ENCODE measurements at places on chromosomes 4 and X.

GRCh38 chrX:150536455-150537116 is 31.8 kb upstream of the MTM1 start:
- DNase-seq: no peak

GRCh38 chr4:30656828-30657227 is 63.3 kb upstream of the PCDH7 start:
- no peak for DNase-seq

- no peak for DNase-seq
These were observed 41.8 kb downstream of the FNIP2 start for GRCh38 chr4:158810487-158811215.

- no peak for DNase-seq
These were observed 1.1 kb downstream of the MOB1B start for GRCh38 chr4:70903291-70903603.

GRCh38 chr4:6439120-6439762 is 33.2 kb downstream of the PPP2R2C start:
- no peak for DNase-seq

DNA sequence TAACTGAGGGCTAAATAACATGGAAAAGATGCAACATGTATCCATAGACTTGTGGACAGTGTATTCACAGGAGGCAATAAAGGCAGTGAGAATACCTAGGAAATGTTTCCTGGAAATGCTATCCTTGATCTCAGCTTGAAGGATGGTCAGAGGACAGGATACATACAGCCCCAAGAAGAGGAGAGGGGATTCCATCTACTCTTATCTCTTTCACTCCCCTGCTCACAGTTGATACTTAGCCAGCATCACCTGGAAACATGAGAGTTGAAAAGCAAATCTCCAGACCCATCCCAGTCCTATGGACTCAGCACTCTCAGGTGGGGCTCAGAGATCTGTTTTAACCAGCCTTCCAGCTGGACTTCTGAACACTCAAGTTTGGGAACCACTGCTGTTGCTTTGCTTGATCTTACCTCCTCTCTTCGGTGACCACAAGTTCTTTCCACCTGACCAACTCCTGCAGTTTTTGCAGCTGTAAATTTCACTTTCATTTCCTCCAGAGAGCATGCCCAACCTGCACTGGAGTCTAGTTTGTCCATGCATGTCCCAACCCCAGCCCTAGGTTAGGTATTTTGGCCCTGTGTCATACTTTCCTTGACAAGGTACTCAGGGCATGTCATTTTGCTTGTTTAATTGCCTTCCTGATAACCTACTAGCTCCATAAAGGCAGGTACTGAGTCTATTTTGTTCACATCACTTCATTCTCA is 10.4 kb downstream of the RELL1 start:
- DNase-seq: no peak

DNA sequence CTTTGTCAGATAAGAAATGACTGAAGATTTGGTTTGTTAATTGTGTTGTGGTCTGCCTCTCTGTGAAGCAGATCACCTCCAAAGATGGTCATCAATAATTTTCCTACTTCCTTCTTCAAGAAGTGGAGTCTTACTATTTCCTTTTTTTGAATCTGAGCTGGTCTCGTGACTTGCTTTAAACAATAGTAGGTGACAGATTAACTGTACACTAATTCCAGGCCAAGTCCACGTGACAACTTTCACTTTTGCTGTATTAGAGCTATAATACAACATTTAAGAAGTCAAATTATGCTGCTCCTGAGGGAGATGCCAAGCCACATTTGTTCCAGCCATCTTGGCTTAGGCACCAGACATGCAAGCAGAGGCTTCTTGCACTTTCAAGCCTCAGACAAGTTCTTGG is 393.8 kb upstream of the GRID2 start:
- no peak for DNase-seq

GRCh38 chrX:85026170-85026569 is 22.5 kb downstream of the APOOL start:
- DNase-seq: no peak

GRCh38 chr4:140267576-140267975 is 105.9 kb upstream of the SCOC start:
- no peak for DNase-seq

DNA sequence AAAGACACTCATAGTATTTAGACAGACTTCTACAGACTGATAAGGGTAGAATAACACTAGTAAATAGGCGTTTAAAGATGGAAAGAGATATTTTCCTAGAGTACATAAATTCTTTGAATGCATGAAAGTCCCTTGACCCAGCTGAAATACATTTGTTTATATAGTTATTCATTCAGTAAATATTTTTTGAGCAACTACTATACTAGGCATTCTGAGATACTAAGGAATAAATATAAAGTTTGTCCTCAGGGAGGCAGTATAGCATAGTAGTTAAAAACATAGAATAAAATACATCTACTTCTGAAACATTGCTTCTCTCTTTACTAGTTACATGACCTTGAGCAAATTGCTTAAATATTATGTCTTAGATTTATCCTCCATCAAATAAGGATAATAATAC is 27.4 kb downstream of the HMGN5 start:
- DNase-seq: no peak

DNA sequence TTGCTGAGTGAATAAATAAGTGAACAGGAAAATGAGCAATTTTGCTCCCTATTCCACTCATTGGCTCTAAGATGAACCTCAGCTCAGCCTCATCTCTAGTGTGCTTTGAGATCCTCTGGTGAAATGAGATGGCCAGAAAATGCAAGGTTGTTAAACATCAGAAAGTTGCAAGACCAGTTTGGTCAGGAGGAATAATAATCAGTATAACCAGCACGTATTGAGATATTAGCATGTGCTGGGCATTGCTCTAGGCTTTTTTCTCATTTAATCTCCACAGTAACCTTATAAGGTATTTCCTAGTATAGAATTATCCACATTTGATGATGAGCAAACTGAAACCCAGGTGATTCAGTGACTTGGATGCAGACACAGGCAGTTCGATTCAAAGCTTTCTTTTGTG is 110.5 kb upstream of the PAK3 start:
- no peak for DNase-seq

- no peak for DNase-seq
These were observed 14.5 kb downstream of the L1CAM start for GRCh38 chrX:153871451-153871850.

DNA sequence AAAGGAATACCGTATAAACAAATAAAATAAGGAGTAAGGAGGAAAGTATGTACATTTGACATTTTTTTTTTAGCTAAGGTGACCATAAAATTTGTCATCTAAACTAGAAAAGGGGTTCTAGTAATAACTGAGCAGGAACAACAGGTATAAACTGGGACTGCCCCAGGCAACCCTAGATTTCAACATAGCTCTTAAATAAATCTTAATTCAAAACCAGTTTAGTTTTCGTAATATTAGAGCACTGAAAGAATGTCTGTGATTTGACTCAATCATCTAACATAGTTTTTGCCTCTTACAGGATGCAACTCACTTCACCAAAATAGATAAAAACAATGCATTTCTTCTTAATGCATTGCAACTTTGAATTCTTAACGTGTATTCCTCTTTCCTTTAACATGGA is 257.7 kb downstream of the ADAMTS3 start:
- no peak for DNase-seq

GRCh38 chr4:19171832-19172231 is 1079.9 kb upstream of the SLIT2 start:
- DNase-seq: no peak

GRCh38 chr4:161581262-161582230 is 582.3 kb downstream of the FSTL5 start:
- DNase-seq: no peak

DNA sequence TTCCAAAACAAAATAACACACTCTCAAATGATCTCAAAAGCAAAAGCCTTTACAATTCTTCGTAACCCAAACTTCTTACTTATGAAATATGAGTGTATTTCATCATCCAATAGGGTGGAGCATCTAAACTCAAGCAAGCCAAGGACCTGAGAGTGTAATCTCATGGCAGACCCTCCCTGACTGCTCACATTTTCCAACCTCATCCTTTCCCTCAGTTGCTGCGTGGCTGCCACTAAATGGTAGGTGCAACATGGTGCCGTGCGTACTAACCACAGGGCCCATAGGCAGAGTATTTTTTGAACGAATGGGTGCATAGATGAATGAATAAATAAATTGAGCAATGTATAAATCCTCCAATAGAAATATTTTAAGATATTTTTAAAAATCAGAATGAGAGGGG is 45.4 kb downstream of the TTC29 start:
- no peak for DNase-seq

DNA sequence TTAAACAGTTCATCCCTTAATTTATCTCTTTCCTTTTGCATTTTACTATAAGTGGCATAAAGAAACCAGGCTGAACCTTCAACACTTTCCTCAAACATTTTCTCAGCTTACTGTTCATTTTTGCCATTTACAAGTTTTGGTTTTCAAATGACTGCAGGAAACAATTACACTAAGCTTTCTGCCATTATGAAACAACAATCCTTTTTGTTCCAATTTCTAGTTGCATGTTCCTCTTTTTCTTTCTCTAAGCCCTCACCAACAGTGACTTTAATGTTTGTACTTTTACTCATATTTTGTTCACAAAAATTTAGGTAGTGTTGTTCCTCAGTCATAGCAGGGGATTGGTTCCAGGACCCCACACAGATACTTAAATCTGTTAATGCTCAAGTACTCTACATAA is 1526.1 kb downstream of the STIM2 start:
- DNase-seq: no peak

DNA sequence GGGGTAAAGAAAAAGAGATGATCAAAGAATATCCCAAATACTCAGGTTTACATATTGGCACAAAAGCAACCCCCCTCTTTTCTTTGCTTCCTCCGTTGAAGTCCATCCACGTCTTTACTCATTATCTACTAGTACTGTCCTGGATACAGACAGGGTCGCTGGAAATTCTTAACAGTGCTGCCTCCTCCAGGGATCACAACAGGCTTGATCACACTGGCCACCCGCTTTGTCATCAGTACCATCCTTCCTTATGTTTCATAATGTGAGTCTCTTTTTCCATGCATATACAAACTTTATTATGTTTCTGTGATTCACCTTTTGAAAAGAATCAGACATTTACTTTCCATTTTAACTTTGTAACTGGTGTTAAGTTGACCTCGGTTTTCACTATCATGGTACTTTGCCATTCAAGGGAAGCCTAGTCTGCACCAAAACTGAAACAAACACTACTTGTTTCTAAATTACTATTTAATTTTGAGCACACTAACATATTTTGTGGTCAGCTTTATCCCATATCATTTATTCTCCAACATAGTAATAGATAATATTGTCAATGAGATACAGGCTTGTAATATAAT is 387.5 kb upstream of the PPP1R2C start:
- no peak for DNase-seq

- DNase-seq: no peak
These were observed 8.8 kb downstream of the TMEM255A start for GRCh38 chrX:120302434-120302833.

GRCh38 chr4:129094347-129094746 is 1.0 kb upstream of the SCLT1 start:
- no peak for DNase-seq

DNA sequence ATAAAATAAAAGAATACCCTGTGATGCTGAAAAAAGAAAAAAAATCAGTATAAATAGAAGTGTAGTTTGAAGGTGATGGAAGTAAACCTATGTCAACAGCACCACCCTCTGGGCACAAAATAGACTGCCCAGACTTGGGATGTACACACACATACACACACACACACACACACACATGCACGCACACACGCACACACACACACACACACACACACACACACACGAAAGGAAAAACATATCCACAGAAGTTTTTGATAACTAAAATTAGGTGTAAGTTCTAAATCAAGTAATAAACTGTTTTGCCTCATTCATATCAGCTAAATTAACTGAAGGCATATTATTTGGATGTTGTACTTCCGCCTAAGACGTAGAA is 40.5 kb downstream of the ANXA5 start:
- no peak for DNase-seq

DNA sequence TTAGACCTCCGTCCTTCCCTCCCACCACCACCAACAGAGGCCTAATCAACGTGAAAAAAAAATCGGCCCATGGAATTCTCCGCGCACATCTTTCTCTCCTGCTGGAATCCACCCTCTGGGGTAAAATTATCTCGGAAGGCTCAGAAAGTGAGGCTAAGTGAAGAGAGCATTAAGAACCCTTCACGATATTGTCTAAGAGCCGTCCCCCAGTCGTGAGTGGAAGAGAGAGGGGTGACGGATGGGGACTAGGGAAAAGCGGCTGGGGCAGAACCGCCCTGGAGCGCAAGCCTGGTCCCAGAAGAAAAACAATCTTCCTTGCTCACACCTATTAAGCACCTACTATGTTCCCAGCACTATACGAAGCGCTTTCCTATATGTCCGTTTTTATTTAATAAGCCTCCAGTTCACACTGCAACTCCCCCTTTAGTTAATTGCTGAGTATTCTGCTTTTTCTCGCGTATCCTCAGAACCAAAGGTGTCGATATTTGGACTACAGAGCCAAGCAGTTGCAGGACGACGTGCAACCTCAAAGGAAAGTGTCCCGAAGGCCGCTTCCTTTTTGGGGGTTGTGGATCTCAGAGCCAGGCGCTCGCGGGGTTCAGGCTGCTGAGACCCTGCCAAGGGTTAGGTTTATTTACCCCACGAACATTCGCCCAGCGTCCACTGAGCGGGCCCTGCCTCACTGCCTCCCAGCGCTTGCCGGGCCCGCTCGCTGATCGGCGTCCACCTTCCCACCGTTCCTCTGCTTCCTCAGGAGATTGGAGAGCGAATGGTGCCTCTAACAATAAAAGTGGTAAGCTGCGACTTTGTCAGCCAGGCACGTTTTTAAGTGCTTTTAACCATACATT is 889 bp downstream of the MGARP start:
- no peak for DNase-seq

- peak; percentile 0 for DNase-seq
These were observed 811 bp downstream of the ANKRD50 start for GRCh38 chr4:124711471-124712371.

GRCh38 chr4:28555866-28556265 is 1695.2 kb downstream of the STIM2 start:
- no peak for DNase-seq

DNA sequence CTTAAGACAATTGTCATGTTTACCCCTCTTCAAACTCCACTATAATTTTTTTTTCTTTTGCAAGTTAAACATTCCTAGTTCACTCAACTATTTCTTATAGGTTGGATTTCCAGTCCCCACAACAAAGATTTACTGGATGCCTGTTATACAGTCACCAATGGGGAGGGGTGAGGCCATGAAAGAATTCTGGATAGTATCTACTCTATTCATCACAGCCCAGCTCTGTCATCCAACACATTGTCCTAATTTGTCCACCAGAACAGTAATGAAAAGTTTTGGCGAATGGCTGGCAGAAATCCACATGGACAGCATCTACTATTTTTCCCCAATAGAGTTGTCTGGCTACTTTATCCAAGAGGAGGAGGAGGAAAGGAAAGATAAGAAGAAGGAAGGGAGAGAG is 192.7 kb upstream of the S100G start:
- no peak for DNase-seq

- no peak for DNase-seq
These were observed 768 bp downstream of the MID2 start for GRCh38 chrX:107826238-107827029.

- DNase-seq: no peak
These were observed 65.1 kb upstream of the C4orf54 start for GRCh38 chr4:99722725-99723124.
